ENCODE measurements at places on chromosomes 1 and 21.

DNA sequence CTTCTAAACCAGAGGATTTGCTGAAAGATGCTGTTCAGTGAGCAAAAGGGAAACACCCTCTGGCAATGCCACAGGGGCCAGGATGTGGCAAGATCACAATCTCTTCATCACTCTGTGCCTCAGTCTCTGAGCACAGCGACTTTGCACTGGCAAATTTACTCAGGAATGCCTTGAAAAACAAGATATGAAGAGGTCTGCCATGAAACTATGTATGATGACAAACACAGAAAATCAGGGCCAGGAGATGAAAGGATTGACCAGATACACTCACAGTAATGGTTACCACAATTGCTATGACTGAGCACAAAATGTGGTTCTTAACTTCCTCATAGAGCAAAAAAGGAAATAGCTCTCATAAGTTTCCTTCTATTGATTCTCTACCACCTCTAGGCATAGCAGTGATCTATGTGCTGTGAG, 5.8 kb downstream of the TTC13 start:
- peak; percentile 53 for DNase-seq

GRCh38 chr1:234699795-234700665, 90.1 kb upstream of the IRF2BP2 start:
- DNase-seq = no peak

DNA sequence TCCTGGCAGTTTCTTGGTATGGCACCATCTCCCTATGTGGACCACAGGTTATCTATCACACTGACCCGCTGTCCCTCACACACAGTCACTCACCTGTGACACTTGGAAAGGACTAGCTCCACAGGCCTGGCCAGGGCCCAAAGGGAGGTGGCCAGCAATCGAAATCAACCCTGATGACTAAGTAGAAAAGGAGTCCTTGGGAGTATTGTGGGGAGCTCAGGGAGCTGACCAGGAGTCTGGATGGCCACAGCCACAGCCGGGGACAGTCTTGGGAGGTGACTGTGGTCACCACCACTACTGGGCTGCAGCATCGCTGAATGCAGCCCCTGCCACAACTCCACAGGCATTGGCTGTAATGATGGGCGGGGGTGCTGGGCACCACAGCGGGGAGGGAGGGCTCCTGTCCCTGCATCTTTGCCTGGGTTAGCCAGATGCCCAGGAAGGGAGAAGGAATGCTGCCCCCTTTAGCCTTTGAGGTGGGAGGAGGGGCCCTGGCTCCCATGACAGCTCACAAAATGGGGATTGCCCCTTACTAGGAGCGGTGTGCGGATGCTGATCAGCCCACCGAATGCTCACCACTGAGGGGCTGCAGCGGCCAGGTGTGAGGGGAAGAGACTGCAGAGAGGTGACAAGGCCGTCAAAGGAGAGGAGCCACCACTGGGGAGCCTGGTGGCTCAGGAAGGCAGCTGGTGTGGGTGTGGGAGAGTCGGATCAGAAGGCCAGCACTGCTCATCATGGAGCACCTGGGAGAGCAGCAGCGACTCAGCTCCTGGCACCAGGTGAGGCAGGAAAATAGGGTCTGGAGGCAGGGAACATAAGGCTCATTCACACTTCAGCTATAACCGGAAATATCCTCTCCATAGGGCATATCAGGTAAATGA, 61.3 kb downstream of the H3-3A start:
- DNase-seq = no peak

GRCh38 chr1:168974611-168975010, 131.9 kb upstream of the ATP1B1 start:
- no peak for DNase-seq

GRCh38 chr21:45769294-45769693, 125.8 kb downstream of the PCBP3 start:
- no peak for DNase-seq

DNA sequence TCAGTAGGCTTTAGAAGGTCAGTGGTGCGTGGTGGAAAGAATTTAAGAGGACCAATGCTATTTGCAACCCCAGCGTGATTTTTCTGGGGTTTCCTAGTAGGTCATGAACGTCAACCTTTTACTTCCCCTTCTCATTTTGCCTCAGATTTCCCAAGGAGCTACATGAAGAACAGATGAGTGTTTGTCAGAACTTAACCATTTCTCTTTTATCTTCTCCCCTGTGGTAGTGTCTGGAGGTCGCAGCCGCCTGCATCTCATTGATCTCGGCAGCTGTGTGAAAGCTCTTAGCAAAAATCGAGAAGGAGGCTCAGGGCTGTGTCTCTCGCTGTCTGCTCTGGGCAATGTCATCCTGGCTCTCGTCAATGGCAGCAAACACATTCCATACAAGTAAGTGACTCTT, 491.1 kb downstream of the KIF26B start:
- no peak for DNase-seq

- DNase-seq = no peak
These were observed 122.3 kb downstream of the GALNT2 start for GRCh38 chr1:230189341-230189740.

DNA sequence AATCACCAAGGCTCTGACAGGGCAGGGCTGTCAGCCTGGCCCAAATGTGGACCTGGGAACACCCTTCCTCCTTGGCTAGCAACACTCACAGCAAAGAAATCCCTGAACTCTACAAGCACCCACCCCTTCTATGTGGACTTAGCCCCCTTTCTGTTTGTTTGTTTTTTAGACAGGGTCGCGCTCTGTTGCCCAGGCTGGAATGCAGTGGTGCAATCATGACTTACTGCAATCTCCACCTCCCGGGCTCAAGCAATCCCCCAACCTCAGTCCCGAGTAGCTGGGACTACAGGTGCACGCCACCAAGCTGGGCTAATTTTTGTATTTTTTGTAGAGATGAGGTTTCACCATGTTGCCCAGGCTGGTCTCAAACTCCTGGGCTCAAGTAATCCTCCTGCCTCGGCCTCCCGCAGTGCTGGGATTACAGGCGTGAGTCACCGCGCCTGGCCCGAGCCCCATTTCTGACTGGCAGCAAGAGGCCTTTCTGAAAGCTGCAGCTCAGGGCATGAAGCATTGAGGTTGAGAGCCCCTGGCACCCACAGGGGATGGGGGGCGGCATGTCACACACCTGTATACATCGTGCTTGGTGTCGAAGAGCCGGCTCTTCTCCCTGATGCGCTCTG, 16.2 kb downstream of the RIPK4 start:
- DNase-seq = no peak

- DNase-seq = no peak
These were observed 81.9 kb upstream of the HAO2 start for GRCh38 chr1:119286587-119287181.

DNA sequence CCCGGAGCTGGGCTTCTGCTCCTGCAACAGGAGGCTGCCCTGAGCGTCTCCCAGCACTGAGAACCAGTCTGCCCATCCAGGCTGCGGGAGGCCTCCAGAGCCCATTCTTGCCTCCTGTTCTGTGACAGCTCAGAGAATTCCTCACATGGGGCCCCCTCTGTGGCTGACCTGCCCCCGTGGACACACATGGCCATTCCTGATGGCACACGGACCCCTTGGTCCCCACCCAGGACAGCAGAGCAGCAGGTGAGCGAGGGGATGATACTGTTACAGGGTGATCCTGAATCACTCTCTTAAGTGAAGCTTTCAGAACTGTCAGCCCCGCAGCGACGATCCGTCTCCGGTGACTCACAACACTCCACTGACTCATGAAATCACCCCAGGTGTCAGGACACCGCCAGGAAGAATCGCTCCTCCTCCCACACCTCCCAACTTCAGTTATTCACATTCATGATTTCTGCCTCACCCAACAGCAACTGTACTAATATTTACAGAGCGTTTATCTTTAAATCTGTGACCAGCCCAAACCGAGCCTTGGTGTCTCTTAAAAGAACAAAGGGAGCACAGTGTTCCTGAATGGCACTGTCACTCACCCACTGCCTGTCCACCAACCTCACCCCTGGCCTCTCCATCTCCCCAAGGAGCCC, 22.5 kb downstream of the CHD5 start:
- DNase-seq = no peak

- no peak for DNase-seq
These were observed 7.3 kb downstream of the GSTM5 start for GRCh38 chr1:109719337-109719837.

- DNase-seq = no peak
These were observed 86.1 kb upstream of the KCND3 start for GRCh38 chr1:112075566-112075965.

DNA sequence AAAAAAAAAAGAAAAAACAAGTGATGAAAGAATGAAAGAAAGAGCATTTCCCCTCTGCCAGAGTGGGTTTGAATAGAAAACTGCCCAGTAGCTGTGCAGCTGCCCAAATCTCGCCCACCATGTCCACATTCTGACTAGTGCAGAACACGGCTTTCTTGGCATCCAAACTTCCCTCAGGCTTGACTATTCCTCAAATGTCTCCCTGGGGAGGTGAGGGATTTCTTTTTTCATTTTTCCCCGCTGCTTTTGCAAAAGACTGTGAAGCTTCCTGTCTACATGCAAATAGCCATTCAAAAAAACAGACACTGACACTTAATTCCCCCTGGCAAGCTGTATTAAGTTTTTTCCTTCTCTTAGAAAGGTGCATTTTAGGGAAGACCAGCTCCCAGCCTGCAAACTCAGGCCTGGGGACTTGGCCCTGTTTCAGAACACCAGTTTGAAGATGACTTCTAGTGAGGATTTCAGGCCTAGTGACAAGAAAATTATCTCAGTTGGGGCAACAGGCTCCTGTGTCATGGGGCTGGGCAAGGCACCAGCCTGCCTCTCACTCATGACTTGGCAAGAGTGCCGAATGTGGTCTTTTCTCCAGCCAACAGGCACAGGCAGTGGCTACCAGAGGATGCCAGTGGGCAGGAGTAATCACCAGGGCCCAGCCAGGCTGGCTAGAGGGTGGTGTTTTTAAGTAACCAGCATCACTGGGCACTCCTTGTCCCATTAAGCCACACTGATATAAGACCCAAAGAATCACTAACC, 178.1 kb upstream of the NFIA start:
- DNase-seq = no peak

GRCh38 chr1:226656601-226657277, 82.3 kb downstream of the ITPKB start:
- DNase-seq = peak; percentile 61

- DNase-seq = no peak
These were observed 43.7 kb upstream of the MAB21L3 start for GRCh38 chr1:116067566-116067890.

- no peak for DNase-seq
These were observed 69.0 kb downstream of the FAAP20 start for GRCh38 chr1:2125350-2126211.

DNA sequence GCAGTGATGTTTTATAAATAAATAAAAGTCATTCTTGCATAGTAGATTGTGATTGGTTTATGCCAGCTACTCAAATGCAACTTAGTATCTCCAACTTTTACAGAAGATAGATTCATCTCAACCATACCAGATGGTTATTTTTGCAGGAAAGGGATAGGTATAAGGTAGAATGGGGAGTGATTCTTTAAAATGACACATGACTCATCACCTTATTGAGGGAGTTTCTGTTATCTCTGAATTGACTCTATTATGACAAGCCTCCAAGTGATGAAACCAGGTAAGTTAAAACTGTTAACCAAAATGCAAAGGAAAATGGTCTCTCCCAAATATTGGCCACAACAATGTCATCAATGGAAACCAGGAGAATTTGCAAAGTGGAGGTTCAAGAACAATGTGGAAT, 54.5 kb downstream of the PTPRC start:
- no peak for DNase-seq

- DNase-seq = no peak
These were observed 563.9 kb upstream of the NR5A2 start for GRCh38 chr1:199463521-199464127.

DNA sequence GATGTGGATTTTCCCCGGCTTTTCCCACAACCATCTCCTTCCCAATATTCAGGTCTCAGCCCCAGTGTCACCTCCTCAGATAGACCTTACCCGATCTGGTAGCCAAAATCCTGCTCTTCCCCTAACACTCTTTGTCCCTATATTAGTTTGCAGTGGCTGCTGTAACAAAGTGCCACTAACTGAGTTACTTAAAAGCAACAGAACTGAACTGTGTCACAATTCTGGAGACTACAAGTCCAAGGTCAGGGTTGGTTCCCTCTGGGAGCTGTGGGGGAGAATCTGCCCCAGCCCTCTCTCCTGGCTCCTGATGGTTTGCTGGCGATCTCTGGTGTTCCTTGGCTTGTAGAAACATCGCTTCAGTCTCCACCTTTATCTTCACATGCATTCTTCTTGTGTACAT, 64.0 kb downstream of the NENF start:
- DNase-seq = no peak

GRCh38 chr1:172178886-172179285, 241.6 kb upstream of the C1orf105 start:
- DNase-seq = no peak

- DNase-seq = no peak
These were observed 315.5 kb downstream of the TGFB2 start for GRCh38 chr1:218660678-218661053.

DNA sequence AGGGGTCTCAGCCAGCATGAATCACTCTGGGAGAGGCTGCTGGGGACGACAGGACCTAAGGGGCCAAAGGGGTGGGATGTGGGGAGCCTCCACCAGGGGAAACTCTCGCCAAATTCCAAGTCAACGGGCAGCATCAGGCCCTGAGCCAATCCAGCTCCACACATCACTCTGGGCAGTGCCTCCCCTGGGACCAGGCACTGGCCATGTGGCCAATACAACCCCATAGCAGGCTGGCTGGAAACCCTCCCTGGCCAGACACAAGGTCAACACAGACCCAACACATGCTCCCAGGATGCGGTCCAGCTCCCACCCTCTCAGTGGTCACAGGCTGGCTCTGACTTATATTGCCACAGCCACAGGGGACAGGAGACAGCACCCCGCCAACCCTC, 60.0 kb downstream of the MEGF6 start:
- DNase-seq = no peak

GRCh38 chr1:43321331-43321891, 16.2 kb upstream of the MPL start:
- DNase-seq = no peak

DNA sequence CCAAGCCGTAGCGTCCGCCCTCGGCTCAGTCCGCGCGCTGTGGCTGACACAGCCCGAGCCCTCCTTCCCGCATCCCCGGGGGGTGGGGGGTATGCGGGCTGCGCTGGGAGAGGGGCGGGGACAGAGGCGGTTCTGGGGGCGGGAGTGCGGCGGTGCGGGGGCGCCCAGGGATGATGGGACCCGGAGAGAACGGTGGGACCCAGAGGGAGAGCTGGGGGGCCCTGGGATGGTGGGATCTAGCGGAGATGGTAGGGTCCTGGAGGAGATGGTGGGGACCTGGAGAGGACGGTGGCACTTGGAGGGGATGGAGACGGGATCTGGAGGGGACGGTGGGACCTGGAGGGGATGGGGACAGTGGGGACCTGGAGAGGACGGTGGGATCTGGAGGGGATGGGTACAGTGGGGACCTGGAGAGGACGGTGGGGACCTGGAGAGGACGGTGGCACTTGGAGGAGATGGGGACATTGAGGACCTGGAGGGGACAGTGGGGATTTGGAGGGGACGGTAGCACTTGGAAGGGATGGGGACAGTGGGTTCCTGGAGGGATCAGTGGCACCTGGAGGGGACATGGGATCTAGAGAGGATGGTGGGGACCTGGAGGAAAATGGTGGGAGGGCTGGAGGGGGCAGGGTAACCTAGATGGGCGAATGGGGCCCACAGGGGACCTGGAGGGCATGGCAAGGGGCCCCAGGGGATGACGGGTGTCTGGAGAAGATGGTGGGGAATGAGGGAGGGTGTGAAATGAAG, 477 bp downstream of the SNAP47 start:
- DNase-seq = no peak
